Stimulated activated CD4-positive, alpha-beta T cell treated with anti-CD3 and anti-CD28 coated beads, Interleukin-2, amount 100 ng/mL, for 48 hours (primary cell): ENCODE measurements at places on chromosomes 5 and 9.

DNA sequence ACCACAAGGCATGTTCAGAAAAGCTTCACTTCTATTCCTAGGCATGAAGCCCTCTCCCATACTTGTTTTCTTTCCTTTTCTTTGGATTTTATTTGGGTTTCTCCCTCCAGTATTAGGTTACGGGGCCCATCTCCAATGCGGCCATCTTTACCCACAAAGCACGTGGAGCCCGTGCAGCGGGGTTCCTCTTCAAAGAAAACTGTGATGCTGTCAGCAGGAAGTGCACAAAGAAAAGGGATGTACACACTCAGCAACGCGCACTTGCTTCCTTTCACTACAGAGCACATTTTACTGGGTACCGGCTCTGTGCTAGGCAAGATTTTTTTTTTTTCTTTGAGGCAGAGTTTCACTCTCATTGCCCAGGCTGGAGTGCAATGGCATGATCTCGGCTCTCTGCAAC lies 106.6 kb downstream of the COL23A1 start:
- peak; percentile 7 for DNase-seq

GRCh38 chr9:137141976-137142936 lies 3.3 kb downstream of the GRIN1 start:
- no peak for DNase-seq

- DNase-seq = no peak
These were observed 20.9 kb upstream of the TTC33 start for GRCh38 chr5:40776658-40776977.

- DNase-seq = no peak
These were observed 234.2 kb downstream of the MCTP1 start for GRCh38 chr5:95050708-95051107.

DNA sequence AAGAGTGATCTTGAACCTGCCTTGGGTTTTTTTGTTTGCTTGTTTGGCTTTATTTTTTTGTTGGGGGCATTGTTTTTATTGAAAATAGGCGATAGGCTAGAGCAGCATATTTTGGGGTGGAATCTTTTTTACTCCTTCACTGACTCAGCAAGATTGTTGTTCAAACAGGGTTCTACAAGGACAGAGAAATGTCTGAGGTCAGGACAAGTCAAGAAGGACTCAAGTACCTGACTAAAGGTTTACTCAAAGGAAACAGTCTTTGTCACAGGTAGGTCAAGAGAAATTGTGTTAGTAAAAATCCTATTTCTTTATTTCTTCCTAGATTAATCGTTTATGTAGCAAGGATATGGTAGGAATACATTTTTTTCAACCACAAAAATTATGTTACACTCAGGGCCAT lies 1564.0 kb upstream of the CDH9 start:
- DNase-seq = no peak

DNA sequence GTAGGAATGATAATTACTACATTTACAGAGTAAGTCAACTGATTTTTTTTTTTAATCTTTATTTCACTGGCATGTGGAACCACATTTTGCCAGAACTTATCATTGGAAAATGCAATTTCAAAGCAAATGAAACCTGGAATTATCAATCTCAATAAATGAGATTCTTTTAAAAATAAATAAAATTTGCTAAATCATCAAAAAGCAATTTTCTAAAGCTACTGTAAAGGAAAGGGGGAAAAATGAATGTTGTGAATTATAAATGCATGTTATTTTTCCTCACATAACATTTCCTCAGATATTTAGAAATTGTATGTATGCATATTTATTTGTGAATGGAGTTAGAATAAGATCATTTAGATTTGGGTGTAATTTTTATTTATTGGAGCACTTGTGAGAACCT lies 89.9 kb upstream of the GRHPR start:
- DNase-seq = no peak

GRCh38 chr5:125410537-125411070 lies 664.2 kb upstream of the ZNF608 start:
- DNase-seq = no peak

DNA sequence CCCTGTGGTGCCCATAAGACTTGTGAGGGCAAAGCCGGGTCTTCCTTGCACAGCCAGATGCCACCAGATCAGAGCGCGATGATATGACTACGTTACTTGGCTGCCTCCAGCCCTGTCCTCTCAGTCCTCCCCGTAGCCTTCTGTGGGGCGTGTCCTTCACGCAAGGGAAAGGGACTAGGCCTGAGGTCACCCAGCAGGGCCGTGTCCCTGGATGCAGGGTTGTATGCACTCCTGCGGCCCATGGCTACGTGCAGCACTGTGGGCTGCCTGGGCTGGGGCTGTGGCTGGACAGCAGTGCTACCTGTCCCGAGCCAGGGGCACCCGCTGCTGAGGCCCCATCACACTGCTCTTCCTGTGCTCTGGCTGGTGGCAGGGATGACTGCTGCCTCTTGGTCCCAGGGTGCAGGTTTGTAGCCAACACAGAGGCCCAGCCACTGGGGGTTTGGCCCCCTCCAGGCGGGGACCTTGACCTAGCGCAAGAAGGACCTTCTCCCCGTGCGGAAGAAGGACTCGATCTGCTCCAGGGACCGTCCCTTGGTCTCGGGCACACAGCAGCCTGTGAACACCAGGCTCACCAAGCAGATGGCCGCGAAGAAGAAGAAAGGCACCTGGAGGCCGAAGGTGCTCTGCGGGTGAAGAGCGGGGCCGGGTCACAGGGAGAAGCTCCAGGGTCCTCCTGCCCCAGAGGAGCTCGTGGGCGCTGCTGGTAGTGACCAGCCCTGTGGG lies 7.2 kb downstream of the SLC2A6 start:
- no peak for DNase-seq
